ENCODE measurements at places on chromosomes 7 and 10. TPM values are rescaled to one million over a fixed set of nuclear protein-coding genes. Genes with fewer than 3 reads are reported as not detected.

The LIPK gene
- total RNA-seq, result not detected

The ZNF736 gene
- total RNA-seq, result 5.5 TPM

The SPDYE9 gene
- not detected for total RNA-seq

The ZNF117 gene
- 3.4 TPM for total RNA-seq

The ITIH5 gene
- total RNA-seq, result not detected

The MYL10 gene
- total RNA-seq, result not detected

The C7orf57 gene
- total RNA-seq, result 0.11 TPM

The HTRA1 gene
- 68.1 TPM for total RNA-seq

The BTBD16 gene
- total RNA-seq, result not detected

The LBX1 gene
- not detected for total RNA-seq

The CARD11 gene
- 18.4 TPM for total RNA-seq

The LRRD1 gene
- total RNA-seq, result not detected

The LRRC17 gene
- total RNA-seq, result 12.7 TPM

The ZNF804B gene
- not detected for total RNA-seq

The ITPRID1 gene
- not detected for total RNA-seq

The GIMAP6 gene
- 231 TPM for total RNA-seq

The NKX1-2 gene
- not detected for total RNA-seq

The CALD1 gene
- 308 TPM for total RNA-seq

The CYP3A4 gene
- not detected for total RNA-seq

The ZNF25 gene
- total RNA-seq, result 6.5 TPM

The PSD gene
- total RNA-seq, result 0.07 TPM

The ANKRD30A gene
- not detected for total RNA-seq

The ABCB1 gene
- 5.1 TPM for total RNA-seq

The AKR1D1 gene
- not detected for total RNA-seq

The RNF133 gene
- total RNA-seq, result 1.1 TPM

The ITGA8 gene
- total RNA-seq, result not detected

The GTF2IRD2 gene
- 1.5 TPM for total RNA-seq

The MOGAT3 gene
- total RNA-seq, result not detected

The CCL24 gene
- not detected for total RNA-seq

The FGL2 gene
- total RNA-seq, result 0.26 TPM

The OR6B1 gene
- not detected for total RNA-seq

The OPALIN gene
- total RNA-seq, result not detected

The MLXIPL gene
- total RNA-seq, result not detected

The ADCYAP1R1 gene
- 0.46 TPM for total RNA-seq

The EBF3 gene
- total RNA-seq, result 0.14 TPM

The AQP1 gene
- 6.4 TPM for total RNA-seq

The SLC26A3 gene
- not detected for total RNA-seq

The LFNG gene
- total RNA-seq, result 8.6 TPM

The SLC18A2 gene
- total RNA-seq, result 0.04 TPM

The HOXA2 gene
- 0.59 TPM for total RNA-seq

The MALRD1 gene
- not detected for total RNA-seq

The EPHA1 gene
- total RNA-seq, result under 0.01 TPM

The ADRA2A gene
- total RNA-seq, result 0.49 TPM

The ADAMTS14 gene
- under 0.01 TPM for total RNA-seq

The FAM25C gene
- not detected for total RNA-seq

The MAGI2 gene
- 2.7 TPM for total RNA-seq

Data from pulmonary artery endothelial cell (primary cell).